Inflammatory macrophage treated with lipopolysaccharide for 4 hours (primary cell): ENCODE measurements at places on chromosomes 2 and 18.

- no peak for DNase-seq
These were observed 170.9 kb downstream of the SEPTIN10 start for GRCh38 chr2:109442715-109443319.

DNA sequence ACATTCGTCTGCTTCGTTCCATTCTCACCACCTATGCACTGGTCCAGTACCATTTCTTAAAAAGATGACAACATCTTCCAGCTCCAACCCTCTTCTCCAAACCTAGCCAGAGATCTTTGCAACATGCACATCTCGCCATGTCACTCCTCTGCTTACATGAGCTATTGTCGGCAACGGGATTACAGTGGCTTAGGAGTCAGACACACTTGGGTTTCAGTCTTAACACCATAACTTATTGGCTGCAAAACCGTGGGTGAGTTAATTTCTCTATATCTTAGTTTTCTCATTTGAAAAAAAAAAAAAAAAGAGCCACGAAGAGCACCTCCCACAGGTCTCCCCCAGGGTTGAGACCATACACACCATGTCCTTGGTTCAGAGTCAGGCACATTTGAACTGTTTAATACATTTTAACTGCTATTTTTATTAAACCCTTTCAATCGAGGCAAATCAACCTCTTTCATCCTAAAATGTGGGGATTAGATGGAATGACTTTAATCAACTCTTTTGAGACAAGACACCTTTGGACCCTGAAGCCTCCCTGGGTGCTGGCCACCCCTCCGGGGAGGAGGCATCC is 889 bp downstream of the ANKRD29 start:
- no peak for DNase-seq

GRCh38 chr2:55252832-55253231 is 16.2 kb downstream of the MTIF2 start:
- no peak for DNase-seq

DNA sequence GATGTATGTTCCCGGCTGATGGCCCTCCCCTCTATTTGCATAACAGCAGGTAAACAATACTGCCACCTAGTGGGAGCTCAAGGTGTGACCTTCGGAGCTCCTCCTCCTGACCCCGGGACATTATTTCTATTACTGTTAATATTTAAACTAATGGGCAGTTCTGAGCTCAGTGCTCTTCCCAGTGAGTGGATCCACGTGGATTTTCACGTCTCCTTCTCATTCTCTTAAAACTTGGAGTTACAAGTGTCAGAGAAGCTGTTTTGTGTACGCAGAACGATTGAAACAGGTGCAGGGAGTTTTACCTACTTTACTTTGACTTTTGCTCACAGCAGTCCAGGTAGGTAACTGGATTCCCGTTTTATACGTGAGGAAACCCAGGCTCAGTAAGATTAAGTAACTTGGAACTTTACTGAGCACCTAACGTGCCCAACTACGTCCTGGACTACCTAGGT is 127.3 kb downstream of the PRKCE start:
- peak; percentile 85 for DNase-seq

- DNase-seq, result no peak
These were observed 92.4 kb upstream of the TTN start for GRCh38 chr2:178899656-178900055.

- no peak for DNase-seq
These were observed 31.9 kb downstream of the KLHL23 start for GRCh38 chr2:169765523-169765922.

DNA sequence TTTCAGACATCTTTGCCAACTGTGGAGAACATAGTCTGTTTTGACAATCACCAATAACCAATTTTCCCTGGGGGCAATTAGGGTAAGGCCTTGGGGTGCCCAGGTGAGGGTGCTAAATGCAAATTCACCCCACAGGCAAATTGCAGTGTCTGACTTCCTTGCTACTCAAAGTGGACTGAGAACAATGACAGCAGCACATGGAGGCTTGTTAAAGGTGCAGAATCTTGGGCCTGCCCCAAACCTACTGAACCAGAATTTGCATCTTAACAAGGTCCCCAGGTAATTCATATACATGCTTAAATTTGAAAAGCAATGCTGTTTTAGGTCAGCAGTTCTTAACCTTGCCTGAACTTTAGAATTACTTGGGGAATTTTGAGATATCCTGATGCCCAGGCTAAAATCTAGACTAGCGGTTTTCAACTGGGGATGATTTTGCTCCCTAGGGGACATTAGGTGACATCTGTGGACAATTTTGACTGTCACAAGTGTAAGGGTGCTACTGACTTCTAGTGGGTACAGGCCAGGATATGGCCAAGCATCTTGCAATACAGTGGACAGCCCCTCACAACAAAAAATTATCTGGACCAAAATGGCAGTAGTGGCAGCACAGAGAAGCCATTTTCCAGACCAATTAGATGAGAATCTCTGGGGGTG is 80.2 kb upstream of the GCFC2 start:
- no peak for DNase-seq

GRCh38 chr18:6891788-6892187 is 162.3 kb downstream of the ARHGAP28 start:
- DNase-seq, result no peak

- DNase-seq, result no peak
These were observed 1280.5 kb upstream of the ZEB2 start for GRCh38 chr2:145800151-145801091.

GRCh38 chr2:44747794-44748193 is 193.7 kb upstream of the SIX3 start:
- no peak for DNase-seq

DNA sequence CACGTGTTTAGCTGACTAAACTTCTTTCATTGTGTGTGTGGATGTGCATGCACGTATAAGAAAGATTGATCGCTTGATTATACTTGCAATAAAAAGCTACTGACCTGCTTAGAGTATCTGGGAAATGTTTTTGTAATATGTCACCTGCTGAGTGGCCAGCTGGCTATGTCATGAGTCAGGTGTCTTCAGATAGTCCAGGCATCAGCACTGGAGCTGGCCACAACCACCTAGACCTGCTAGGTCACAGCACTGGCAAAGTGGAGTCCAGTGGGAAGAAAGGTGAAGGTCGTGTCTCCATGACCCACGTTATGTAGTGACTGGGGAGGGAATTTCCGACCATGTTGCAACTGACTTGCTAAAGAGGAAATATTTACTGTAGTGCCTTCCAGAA is 147.0 kb downstream of the ESCO1 start:
- DNase-seq, result peak; percentile 21

- DNase-seq, result no peak
These were observed 178.2 kb downstream of the LCLAT1 start for GRCh38 chr2:30625276-30625675.

GRCh38 chr2:235949567-235950472 is 218.4 kb downstream of the GBX2 start:
- DNase-seq, result no peak

- no peak for DNase-seq
These were observed 194.5 kb downstream of the IKZF2 start for GRCh38 chr2:212956665-212957607.

GRCh38 chr2:47072018-47072691 is 83.0 kb downstream of the STPG4 start:
- DNase-seq, result peak; percentile 51

DNA sequence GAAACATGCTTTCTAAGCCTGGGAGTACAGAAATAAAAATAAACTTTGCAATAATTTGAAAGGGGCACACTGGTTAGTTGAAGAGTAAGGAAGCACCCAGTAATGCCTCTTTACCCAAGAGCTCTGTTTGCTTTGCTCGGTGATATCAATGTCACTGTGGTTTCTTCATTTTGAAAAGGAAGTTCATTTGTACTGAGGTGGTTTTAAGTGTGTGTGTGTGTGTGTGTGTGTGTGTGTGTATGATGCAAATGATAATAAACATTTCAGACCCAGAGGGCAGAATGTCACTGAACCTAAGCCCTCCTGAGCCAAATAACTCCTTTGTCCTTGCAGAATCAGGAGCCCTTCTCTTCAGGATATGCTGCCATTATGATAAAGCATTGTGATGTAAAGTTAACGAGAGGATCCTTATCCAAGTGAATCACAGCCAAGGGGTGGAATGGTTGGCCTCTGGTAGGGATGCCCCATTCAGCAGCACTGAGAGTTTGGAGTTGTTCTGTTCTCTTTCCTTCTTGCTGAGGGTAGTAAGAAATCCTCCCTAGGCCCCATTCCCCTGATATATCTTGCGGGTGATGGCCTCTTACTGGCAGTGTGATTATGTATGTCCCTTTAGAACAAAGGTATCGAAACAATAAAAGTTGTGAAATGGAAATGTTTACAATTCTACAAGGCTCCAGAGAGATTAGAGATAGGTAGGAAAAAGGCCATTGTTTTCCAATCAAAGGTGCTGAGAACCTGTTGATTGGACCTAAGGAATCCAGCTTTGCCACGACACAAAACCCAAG is 7.6 kb downstream of the ITGA6 start:
- DNase-seq, result peak; percentile 44

- DNase-seq, result no peak
These were observed 130.9 kb downstream of the ZNF407 start for GRCh38 chr18:74728586-74728985.

DNA sequence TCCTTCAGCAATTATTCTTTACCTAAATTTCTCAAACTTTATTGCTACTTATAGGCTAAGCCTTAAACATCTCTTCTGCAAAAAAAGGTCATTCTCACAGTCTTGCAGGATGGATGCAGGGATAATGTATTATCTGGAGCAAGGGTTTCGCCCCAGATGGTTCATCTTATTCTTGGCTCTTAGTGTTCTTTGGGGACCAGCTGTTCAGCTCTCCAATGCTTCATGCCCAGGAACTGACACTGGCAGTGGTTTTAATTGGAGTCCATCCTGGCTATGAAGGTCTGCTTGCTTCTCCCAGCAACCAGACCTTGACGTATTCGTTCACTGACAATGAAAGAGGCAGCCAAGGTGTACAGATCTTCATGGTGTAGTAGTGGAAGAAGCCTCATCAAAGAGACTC is 331.9 kb downstream of the SLC8A1 start:
- no peak for DNase-seq

GRCh38 chr2:241108271-241109209 is 6.5 kb upstream of the MTERF4 start:
- no peak for DNase-seq

GRCh38 chr2:10385501-10385900 is 62.6 kb downstream of the ODC1 start:
- no peak for DNase-seq

- peak; percentile 93 for DNase-seq
These were observed 208.5 kb upstream of the ACVR2A start for GRCh38 chr2:147636238-147636882.

GRCh38 chr2:13616059-13616458 is 899.3 kb downstream of the TRIB2 start:
- no peak for DNase-seq

- no peak for DNase-seq
These were observed 11.3 kb downstream of the TSHZ1 start for GRCh38 chr18:75221897-75222296.

GRCh38 chr2:8307606-8308180 is 374.2 kb upstream of the ID2 start:
- peak; percentile 79 for DNase-seq

DNA sequence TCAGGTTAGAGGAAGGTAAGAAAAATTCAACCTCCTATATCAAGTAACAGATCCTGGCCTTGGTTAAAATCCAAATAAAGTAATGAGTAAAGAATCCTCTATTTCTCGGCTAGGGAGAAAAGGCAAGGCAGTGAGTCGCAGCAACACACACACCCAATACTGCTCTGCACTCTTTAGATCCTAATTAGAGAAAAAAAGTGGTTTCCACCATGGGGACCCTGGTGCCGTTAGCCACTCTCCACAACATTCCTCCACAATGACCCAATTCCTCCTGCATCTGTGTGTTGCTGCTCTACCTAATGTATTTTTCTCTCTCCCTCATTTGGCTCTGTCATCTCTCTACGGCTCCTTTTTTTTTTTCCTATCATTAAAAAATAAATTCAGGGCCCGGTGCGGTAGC is 462.7 kb downstream of the METTL4 start:
- DNase-seq, result no peak

DNA sequence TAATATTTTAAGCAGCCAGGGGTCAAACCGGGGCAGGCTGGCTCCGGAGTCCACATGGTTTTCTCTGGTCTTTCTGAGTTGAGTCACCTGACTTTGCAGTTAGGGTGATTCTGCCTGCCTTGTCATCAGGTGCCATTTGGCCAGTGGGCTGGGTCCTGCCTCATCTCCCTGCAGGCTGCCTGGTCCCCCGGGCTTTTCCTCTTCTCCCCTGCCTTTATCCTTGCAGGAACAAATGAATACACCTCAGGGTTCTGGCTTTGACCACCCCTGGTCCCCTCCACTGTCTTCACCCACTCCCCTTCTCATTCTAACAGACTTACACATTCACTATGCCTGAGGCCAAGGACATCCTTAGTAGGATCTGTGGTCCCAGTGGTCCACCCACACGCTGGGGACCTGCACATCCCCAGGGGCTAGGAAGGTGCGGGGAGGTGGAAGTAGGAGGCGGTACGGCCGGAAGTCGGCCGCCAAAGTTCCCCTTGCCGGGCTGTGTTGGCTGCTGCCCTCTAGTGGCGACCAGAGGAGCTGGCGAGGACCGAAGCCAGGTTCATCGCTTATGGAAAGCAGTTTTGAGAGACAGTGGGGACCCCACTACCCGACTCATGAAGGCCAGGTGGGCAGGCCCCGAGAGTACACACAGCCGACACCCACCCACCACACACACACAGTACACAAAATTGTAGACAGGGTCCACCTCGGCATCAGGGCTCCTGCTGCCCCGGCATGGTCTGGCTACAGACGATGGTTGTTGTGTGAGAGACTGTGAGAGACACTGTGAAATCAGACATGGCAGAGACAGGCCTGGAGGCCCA is 6.3 kb upstream of the TEX261 start:
- DNase-seq, result peak; percentile 71

GRCh38 chr2:60883896-60884295 is 2.5 kb downstream of the REL start:
- no peak for DNase-seq

- no peak for DNase-seq
These were observed 5.1 kb downstream of the PKDCC start for GRCh38 chr2:42052702-42053481.

GRCh38 chr2:65586516-65586915 is 154.1 kb upstream of the SPRED2 start:
- DNase-seq, result no peak

GRCh38 chr2:72149556-72150156 is 2.0 kb upstream of the CYP26B1 start:
- DNase-seq, result no peak

DNA sequence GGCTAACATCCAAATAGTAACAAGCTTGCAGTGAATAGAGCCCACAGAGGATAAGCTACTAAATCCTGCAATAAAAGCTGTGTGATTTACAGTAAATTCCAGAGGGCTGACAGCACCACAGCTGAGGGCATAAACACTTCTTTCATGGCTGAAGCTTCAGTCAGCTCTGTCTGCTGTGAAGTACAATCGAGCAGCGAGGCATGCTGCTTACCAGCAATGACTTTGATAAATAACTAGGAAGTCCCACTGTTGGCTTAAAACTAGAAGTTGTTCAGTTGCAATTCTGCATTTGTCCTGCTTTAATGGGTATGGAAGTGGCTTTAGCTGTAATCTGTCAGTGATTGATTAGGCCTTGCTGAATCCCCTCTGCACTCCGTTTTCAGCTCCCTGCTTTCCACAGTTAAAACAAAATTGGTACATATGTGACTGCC is 65.2 kb upstream of the FIGN start:
- DNase-seq, result no peak
